Mesendoderm (in vitro differentiated cells): ENCODE measurements at places on chromosomes 6 and 20.

GRCh38 chr6:70131528-70131927, 171.4 kb downstream of the COL9A1 start:
- no peak for DNase-seq

DNA sequence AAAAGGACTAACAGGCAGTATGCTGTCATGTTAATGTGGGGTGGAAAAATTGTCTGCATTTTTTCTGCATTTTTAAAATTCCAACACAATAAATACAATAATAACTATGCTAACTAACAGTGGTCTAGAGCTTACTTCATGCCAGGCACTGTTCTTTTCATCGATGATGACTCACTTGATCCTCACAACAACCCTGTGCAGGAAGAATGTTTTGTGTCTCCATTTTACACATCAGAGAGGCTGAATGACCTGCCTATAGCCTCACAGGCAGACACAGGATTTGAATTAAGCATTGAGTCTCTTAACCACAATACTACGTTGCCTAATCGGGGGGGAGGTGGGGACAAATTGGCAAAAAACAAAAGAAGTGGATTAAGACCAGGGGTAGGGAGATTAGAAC, 26.9 kb upstream of the FANCE start:
- no peak for DNase-seq

DNA sequence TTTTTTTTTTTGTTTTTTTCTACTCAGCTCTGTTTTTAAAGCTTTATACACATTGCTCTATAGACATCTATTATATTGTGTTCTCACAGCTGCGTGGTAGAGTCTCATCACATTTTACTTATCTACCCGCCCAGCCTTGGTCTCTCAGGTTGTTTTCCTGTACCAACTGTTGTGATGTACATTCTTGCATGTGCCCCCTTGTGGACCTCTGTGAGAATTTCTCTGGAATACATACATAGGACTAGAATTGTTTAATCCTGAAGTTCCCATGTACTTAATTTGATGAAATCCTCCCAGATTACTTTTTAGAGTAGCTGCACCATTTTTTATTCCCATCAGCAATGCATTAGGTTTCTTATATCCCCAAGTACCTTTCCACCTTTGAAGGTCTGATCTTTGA, 40.4 kb upstream of the TINAG start:
- peak; percentile 70 for DNase-seq

- DNase-seq = no peak
Measured at GRCh38 chr6:132675749-132676148, 16.8 kb upstream of the TAAR1 start.

DNA sequence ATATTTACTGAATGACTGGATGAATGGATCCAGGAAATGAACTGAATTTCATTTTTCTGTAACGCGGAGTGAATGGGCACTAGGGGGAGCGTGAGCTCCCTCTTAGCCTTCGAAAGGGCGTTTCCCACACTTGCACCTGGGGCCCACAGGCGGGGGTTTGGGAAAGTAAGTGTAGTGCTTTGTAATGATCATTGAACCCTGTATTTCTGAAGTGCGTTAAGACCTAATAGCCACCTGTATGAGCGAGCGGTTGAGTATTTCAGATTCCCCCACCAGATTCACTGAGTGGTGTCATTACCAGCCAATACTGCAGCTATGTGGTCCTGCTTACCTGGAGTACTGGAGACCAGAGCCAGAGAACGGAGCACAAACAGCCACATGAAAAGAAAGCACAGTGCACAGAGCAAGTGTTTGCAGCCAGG, 10.5 kb downstream of the SYTL3 start:
- DNase-seq = no peak

GRCh38 chr20:48571949-48572847, 255.6 kb downstream of the PREX1 start:
- DNase-seq = no peak

DNA sequence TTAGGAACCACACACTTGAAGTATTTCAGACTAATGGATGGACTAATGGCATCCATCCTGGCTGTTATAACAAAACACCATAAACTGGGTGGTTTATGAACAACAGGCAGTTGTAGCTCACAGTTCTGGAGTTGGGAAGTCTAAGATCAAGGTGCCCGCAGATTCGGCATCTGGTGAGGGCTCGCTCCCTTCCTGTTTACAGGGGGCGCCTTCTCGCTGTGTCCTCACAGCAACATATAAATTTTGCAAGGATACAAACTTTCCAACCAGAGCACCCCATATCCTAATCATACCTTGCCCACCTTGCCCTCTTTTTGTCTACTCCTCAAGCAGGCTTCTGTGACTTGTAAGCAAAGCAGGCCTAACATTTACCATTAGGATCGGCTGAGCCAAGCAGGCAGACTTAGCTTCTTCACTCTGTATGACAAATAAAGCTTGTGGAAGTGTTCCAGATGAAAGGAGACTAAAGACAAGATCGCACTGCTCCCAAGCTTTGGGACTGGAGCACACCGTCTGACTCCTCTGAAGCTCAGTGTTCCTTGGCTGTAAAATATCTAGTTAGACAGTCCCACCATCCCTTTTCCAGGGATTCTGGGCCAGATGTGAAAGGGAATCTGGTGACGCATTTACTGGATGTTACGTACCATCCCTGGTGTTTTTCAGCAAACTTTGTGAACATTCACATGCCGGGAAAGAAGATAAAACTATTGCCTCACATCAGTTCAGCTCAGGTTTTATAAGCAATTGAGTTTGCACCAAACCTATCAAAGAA, 34.9 kb downstream of the GFOD1 start:
- DNase-seq = no peak

DNA sequence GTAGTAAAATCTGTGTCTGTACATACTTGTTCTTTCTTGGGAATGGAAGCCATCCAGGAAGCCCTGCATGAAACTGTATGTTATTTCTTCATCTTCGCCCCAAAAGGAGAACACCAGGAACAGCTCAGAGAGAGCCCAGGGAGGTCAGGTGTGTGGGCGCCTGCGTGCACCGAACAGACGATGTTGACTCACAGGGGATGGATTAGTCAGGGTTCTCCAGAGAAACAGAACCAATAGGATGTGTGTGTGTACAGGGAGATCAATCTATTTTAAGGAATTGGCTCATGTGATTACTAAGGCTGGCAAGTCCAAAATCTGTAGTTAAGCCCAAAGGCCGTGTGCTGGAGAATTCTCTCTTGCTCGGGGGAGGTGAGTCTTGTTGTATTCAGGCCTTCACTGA, 45.7 kb downstream of the RNASET2 start:
- no peak for DNase-seq

DNA sequence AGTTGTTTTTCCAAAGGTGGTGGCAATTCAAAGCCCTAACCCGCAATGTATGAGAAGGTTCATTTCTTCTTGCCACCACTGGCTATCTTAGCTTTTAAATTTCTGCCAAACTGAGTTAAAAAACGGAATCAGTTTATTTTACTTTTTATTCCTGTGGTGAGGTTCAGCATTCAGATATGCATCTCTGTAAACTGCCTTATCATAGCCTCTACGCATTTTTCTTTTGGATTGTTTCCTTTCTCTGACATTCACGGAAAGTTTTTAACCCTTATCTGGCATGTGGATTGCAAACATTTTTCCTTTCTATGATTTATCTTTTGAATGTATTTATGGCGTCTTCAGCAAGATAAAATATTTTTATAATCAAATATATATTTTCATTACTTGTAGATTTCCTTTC, 37.7 kb downstream of the AK9 start:
- DNase-seq = no peak

DNA sequence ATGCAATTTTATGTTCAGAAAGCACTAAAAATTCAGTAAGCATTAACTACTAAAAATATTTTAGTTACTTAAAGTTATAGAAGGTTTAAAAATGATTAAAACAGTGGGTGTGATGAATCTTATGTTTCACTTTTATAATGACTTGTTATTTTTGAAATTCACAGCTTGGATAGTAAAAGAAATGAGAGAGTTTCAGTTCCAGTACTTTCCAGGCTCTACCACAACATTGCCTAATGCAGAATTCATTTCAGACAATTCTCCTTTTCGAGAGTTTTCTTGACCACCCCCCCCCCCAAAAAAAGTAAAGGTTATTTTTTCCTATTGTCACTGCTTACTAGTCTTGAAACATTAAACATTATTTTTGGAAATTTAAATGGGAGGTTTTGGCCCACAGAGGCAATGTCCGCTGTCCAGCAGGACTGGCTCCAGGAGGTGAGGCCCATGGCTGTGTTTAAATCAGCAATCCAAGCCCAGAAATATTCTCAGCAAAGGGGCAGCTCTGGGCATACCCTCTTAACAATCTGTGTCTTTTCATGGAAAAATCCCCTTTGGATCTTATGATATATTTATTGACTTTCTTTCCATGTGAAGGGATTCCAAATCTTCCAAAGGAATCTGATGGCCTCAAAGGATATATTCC, 519.9 kb downstream of the MAFB start:
- DNase-seq = no peak

- DNase-seq = no peak
Measured at GRCh38 chr6:137498481-137499190, 4.4 kb upstream of the OLIG3 start.

- no peak for DNase-seq
Measured at GRCh38 chr6:106128981-106129781, 43.0 kb downstream of the PRDM1 start.

GRCh38 chr20:46206025-46206424, 87.9 kb downstream of the CD40 start:
- no peak for DNase-seq

- DNase-seq = no peak
Measured at GRCh38 chr20:22729180-22729579, 144.8 kb upstream of the FOXA2 start.

DNA sequence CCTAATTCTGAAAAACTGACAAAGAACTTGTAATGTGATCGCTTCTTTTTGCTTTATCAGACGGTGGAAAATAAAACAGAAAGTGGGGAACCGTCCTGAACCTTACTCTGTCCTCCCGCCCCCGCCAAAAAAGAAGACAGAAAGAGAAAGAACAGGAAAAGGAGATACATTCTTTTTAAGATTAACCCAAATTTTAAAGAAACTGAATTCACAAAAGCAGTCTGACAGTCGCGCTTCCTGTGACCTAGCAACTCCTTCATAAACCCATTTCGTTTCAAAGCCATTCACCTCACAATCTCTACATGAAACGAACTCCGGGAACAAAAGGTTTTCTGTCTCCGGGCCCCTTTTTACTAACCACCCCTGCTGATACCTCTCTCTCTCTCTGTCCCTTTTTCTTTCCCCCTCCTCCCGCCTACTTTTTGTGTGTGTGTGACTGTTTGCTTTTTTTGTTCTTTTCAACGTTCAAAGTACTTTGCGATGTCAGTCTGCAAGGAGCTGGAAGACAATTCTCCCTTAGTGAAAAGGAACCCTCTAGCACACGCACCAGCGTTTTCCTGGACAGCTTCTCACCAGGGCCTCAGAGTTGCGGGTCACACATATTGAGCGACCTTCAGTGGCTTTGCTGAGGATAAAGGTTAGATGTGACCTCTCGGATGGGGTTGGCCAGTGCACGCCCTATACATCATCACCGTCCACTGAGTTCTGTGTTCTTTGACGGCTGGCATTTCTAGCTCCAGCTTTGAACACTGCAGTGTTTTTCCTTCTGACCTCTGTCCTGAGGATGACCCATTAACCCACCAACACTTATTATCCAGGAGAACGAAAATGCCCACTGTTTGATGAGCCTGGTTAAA, 530 bp upstream of the NEDD9 start:
- peak; percentile 79 for DNase-seq

DNA sequence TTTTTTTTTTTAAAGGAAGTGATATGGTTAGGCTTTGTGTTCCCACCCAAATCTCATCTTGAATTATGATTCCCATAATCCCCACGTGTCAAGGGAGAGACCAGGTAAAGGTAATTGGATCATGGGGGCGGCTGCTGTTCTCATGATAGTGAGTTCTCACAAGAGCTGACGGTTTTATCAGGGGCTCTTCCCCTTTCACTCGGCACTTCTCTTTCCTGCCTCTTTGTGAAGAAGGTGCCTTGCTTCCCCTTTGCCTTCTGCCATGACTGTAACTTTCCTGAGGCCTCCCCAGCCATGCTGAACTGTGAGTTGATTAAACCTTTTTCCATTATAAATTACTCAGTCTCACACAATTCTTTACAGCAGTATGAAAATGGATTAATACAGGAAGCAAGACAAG, 64.3 kb downstream of the ZFP64 start:
- no peak for DNase-seq

- DNase-seq = no peak
Measured at GRCh38 chr6:71490876-71491275, 202.3 kb downstream of the OGFRL1 start.

DNA sequence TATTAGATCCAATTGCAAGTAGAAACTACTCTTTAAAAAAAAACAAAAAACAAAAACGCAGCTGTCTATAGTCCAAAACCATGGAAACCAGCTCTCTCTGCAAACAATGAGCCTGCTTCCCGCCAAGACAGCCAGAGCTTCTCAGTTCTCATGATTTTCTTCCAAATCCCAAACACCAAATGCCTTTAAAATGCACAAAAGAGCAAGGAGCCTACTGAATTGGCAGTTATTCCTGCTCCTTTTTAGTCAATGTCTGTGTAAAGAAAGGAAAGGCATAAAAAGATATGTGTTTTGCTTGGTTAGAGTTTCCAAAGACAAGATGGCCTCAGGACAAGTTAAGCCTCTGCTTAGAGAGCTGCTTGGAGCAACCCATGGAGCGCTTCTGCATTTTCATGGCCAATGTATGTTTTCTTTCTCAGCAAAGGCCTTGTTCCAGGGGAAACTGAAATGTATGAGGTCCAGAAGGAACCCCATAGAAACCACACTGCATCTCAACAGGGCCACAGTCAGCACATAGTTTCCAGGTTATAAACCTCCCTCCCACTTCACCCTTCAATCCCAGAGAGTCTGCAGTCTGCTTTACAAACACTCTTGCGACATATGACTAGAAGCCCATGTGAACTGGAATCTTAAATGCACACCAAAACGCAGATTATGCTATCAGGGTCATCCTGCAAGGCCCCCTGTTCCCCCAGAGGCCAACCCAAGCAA, 209.3 kb upstream of the TAB2 start:
- DNase-seq = no peak

GRCh38 chr20:34420975-34421374, 57.9 kb downstream of the ITCH start:
- no peak for DNase-seq

DNA sequence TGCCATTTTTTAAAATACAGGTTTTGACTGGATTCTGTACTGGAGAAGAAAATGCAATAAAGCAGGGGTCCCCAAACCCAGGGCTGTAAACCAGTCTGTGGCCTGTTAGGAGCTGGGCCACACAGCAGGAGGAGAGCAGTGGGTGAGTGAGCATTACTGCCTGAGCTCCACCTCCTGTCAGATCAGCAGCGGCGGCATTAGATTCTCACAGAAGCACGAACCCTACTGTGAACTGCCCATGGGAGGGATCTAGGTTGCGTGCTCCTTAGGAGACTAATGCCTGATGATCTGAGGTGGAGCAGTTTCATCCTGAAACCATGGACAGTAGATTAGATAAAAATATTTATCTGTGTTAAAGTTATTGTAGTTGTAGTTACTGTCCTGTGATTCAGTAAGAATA, 21.1 kb upstream of the FBXO9 start:
- peak; percentile 88 for DNase-seq

DNA sequence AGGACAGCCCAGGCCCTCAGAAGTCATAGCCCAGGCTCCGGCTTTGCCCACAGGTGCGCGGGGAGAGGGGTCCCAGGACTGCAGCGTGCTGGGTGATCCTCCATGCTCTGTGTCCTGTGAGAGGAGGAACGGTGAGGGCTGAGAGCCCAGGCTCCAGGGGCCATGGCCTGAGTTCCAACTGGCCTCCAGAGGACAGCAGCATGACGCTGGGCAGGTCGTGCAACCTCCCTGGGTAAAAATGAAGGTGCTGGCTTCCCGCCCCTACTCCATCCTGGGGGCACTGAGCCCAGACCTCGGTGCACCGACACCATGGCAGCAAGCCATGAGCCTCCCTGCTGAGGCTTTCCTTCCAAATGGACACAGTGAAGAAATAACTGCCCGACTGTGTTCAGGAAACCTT, 305.4 kb downstream of the TAF4 start:
- DNase-seq = no peak

GRCh38 chr20:50317609-50318008, 127.0 kb downstream of the CEBPB start:
- DNase-seq = no peak
